ENCODE measurements at places on chromosomes 6 and 20. TPM values are rescaled to one million over a fixed set of nuclear protein-coding genes. Genes with fewer than 3 reads are reported as not detected.
A peak's percentile ranks its signal among the peaks of the same experiment; 100 is the strongest.

- DNase-seq = peak; percentile 66
- H3K27ac ChIP-seq = peak overlapping the region; percentile 97
- peak overlapping the region; percentile 87 for H3K4me3 ChIP-seq
- no peaks in the 10 kb centered on the region for H3K27me3 ChIP-seq
- peaks cover 43% of the 10 kb centered on the region for H3K36me3 ChIP-seq
Observed at GRCh38 chr6:144150710-144151657, 667 bp downstream of the STX11 start.

DNA sequence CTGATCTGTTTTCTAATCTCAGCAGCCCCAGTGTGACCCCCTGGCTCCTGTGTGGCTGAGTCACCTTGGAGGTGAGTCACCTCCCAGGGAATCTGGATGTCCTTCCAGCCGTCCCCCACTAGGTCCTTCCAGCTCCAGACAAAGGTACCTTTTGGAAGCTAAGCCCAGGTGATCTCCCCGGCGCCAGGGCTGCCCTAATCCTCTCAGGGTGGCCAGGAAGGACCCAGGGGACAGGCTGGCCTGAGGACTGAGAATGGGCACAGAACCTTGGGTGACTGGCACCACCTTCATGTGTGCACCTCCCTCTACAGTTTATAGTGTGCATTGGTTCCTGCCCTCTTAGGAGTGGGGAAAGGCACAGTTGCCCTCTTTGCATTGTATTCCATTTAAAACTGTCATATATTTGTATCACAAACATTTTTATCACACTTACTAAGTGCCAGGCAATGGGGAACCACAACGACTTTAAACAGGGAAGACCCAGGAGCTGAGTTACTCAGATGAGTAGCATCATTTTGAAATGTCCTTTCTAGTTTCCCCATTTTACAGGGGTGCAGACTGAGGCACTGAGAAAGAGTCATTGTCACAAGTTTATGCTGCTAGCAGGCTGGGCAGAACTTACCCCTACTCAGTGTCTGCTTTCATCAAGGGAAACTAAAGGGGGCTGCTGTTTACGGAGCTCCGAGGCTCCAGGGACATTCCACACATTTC, 2.6 kb upstream of the BPIFB4 start:
- H3K27me3 ChIP-seq = no peaks in the 10 kb centered on the region
- DNase-seq = no peak
- no peak overlapping the region for H3K27ac ChIP-seq
- no peaks in the 10 kb centered on the region for H3K36me3 ChIP-seq
- H3K4me3 ChIP-seq = no peak overlapping the region
- H3K4me1 ChIP-seq = no peaks in the 10 kb centered on the region

DNA sequence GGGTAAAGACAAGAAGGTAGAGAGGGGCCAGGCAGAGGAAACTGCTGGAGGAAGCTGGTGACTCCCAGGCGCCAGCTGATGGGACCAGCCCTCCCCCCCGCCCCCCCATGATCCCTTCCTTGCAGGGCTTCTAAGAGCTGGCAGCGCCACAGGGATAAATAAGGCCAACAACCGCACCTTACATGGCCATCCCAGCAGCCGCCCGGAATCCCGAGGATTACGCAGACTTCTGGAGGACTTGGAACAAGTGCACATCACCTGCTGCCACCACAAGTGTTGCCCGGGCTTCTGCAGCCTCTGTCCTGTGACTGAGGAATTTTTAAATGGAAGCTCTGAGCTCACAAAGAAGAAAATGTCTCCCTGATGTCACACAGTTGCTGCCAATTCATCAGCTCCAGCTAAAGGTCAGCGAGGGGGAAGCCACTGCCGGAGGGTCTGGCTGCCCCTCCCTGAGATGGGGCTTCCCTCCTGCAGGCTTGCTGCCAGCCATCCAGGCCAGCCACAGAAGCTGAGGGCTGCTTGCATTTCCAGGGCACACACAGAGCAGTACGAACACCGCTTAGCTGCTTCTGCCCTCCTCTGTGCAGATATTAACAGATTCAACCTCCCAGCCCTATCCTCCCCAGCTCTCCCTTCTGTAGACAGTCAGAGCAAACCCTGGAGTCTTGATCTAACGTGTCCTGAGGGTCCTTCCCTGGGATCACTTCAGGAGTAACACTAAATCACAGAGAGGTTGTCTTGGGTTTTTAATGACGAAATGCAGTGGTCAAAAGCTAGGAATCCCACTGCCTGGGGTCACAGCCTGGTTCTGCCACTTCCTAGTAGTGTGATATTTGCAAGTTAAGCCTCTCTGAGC, 38.6 kb upstream of the PIM1 start:
- peaks cover under 1% of the 10 kb centered on the region for H3K27me3 ChIP-seq
- no peak overlapping the region for H3K4me3 ChIP-seq
- no peaks in the 10 kb centered on the region for H3K36me3 ChIP-seq
- DNase-seq = no peak

DNA sequence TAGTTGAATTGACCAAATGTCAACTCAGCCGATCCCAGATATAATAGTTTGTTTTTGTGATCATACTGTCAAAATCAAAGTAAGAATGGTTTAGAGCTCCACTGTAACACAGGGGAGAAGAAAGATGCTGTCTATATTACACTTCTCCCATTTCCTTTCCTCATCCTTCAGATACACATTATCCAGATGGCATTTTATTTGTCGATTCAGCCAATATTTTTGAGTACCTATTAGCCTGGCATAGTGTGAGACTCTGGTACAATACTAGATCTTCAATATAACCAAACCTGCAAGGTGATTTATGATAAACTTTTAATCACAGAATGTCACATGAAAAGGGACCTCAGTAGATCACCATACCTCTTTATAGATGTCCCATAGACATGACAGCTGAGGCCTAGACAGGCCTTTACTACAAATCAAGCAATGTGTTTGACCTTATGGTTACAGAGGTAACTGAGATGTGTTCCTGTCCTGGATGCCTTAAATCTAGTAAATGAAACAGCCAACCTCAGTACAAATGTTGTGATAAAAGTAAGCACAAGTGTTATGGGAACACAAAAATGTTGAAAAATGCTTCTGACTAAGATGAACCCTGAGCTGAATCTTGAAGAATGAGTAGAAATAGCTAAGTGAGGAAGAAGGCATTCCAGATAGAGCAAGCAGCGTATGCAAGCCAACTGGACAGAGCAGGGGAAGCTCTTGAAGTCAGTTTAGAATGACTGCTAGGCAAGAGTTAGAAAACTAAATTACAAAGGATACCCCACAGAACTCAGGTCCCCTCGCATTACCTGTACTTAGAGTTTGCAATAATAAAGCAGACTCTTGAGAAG, 1.9 kb downstream of the FBXO9 start:
- H3K27me3 ChIP-seq = no peaks in the 10 kb centered on the region
- peaks cover 49% of the 10 kb centered on the region for H3K4me1 ChIP-seq
- H3K36me3 ChIP-seq = peaks cover 5% of the 10 kb centered on the region
- H3K27ac ChIP-seq = peak overlapping the region; percentile 12
- H3K4me3 ChIP-seq = peak overlapping the region; percentile 98

- no peak for DNase-seq
- no peaks in the 10 kb centered on the region for H3K4me1 ChIP-seq
- H3K27ac ChIP-seq = no peak overlapping the region
- no peaks in the 10 kb centered on the region for H3K36me3 ChIP-seq
Observed at GRCh38 chr6:126444659-126445273, 104.9 kb downstream of the CENPW start.

DNA sequence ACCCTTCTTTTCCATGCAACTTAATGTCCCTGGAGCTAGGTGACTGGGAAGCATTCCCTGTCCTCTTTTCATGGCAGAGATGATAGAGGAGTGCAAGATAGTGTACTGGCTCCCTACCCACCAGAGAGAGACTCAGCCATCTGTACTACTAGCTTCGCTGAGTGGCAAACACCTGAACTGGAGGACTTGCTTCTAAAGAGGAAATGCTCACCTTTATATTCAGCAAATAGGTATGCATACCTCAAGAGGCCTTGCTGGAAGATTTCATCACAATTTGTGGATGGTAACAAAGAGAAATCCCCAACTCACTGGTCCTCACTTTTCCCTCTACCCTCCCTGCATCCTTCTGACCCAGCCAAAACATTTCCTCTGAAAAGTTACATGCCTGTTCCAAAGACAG, 124.1 kb downstream of the FOXA2 start:
- H3K4me1 ChIP-seq = no peaks in the 10 kb centered on the region
- H3K4me3 ChIP-seq = no peak overlapping the region
- peaks cover 5% of the 10 kb centered on the region for H3K27me3 ChIP-seq
- no peak for DNase-seq
- H3K36me3 ChIP-seq = no peaks in the 10 kb centered on the region

DNA sequence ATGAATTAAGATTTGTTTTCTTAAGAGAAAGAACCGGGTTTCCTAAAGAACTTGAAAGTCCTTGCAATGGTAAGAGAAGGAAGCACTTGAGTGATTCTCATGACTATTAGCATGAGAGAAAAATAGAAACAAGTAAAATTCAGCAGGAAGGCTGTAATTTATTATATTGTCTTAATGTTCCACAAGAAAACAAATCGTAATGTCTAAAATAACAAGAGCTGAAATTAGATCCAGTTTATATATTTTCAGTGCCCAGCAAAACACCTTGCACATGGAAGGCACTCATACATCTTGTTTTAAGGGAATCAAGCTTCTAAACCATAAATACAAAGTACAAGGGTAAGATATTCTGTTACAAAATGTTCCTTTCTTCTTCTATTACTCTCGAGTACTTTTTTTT, 229.4 kb upstream of the PLN start:
- no peak for DNase-seq
- H3K27me3 ChIP-seq = no peaks in the 10 kb centered on the region
- H3K4me3 ChIP-seq = no peak overlapping the region
- no peaks in the 10 kb centered on the region for H3K4me1 ChIP-seq
- no peak overlapping the region for H3K27ac ChIP-seq

GRCh38 chr6:167976708-167977107, 20.8 kb upstream of the KIF25 start:
- peaks cover 4% of the 10 kb centered on the region for H3K27me3 ChIP-seq
- H3K4me3 ChIP-seq = no peak overlapping the region
- no peaks in the 10 kb centered on the region for H3K4me1 ChIP-seq
- no peaks in the 10 kb centered on the region for H3K36me3 ChIP-seq
- no peak overlapping the region for H3K27ac ChIP-seq

DNA sequence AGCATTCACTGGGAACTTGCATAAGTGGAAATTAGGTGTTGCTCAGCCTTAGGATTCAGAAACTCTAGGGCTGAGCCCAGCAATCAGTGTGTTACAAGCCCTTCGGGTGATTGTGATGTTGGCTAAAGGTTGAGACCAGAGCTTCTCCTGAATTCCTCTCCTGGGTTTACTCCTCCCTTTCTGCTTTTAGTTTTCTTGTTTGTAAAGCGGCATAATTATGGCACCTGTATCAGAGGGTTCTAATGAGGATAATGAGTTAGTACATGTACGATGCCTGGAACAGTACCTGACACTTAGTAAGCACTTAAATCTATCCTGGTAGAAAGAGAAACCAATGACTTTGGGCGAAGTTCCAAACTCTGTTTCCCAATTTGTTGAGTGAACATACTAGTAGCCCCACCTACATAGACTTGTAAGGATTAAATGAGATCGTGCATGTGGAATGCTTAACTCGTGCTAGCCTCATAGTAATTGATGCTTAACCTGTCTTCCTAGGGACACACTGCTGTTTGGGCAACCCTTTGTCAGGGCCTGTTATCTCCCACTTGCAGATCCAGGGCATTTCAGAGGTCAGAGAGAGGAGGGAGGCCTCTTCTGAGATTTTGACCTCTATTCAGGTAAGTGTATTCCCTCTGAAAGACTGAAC, 932 bp upstream of the EZR start:
- peak overlapping the region; percentile 53 for H3K4me3 ChIP-seq
- H3K27ac ChIP-seq = peak overlapping the region; percentile 92
- H3K27me3 ChIP-seq = no peaks in the 10 kb centered on the region
- peaks cover 33% of the 10 kb centered on the region for H3K36me3 ChIP-seq
- peaks cover 30% of the 10 kb centered on the region for H3K4me1 ChIP-seq

DNA sequence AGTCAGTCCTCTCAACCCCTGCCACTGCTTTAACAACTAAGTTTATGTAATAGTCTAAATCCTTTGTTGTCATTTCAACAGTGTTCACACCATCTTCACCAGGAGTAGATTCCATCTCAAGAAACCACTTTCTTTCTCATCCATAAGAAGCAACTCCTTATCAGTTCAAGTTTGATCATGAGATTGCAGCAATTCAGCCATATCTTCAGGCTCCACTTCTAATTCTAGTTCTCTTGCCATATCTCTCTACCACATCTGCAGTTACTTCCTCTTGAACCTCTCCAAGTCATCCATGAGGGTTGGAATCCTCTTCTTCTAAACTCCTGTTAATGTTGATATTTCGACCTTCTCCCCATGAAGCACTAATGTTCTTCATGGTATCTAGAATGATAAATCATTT, 57.9 kb upstream of the FOXO3 start:
- H3K4me1 ChIP-seq = no peaks in the 10 kb centered on the region
- no peak overlapping the region for H3K4me3 ChIP-seq
- H3K27ac ChIP-seq = no peak overlapping the region
- H3K36me3 ChIP-seq = peaks cover 20% of the 10 kb centered on the region
- H3K27me3 ChIP-seq = no peaks in the 10 kb centered on the region

- no peak overlapping the region for H3K4me3 ChIP-seq
- no peak for DNase-seq
- H3K27ac ChIP-seq = no peak overlapping the region
- no peaks in the 10 kb centered on the region for H3K27me3 ChIP-seq
Observed at GRCh38 chr6:15213838-15214400, 31.9 kb upstream of the JARID2 start.

DNA sequence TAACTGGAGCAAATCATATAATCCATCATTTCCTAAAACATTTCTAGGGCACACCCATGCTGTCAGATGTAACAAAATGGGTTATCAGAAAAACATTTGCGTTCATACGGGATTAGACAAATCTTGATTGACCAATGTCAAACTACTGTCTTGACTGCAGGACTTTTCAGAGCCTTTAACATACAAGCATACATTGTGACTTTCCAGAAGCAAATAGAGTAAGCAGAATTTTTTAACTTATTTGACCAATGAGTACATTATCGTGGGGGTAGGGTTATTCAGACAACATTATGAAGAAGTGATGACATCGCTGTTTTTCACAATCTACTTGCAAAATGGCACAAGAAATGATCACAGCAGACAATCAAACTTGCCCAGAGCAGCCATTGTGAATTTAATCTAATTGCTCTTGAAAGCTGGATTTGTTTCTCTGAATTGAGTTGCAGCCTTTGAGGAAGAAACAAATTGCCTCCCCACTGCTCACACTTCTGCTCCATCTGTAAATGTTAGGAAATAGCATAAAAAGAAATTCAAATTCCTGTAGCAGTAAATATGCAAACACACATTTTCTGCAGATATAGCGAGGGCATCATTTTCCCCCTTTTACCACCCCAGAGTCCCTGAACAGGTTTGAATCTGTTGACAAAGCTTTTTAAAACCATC, 133.0 kb upstream of the DOK5 start:
- no peak overlapping the region for H3K27ac ChIP-seq
- peaks cover 24% of the 10 kb centered on the region for H3K27me3 ChIP-seq

Gene FOXP4
- 11.3 TPM for total RNA-seq

Gene COL21A1
- not detected for total RNA-seq

Gene SLC22A16
- total RNA-seq = not detected

Gene MTG2
- 36.1 TPM for total RNA-seq

Gene C6orf141
- 0.33 TPM for total RNA-seq

Gene NQO2
- total RNA-seq = 13.7 TPM
